KG1 (cell line): ENCODE measurements at places on chromosomes 12 and 14.

GRCh38 chr12:10128687-10129086, 1.3 kb downstream of the CLEC7A start:
- DNase-seq: peak; percentile 13

- DNase-seq: no peak
Observed at GRCh38 chr12:91887957-91888356, 257.7 kb downstream of the BTG1 start.

DNA sequence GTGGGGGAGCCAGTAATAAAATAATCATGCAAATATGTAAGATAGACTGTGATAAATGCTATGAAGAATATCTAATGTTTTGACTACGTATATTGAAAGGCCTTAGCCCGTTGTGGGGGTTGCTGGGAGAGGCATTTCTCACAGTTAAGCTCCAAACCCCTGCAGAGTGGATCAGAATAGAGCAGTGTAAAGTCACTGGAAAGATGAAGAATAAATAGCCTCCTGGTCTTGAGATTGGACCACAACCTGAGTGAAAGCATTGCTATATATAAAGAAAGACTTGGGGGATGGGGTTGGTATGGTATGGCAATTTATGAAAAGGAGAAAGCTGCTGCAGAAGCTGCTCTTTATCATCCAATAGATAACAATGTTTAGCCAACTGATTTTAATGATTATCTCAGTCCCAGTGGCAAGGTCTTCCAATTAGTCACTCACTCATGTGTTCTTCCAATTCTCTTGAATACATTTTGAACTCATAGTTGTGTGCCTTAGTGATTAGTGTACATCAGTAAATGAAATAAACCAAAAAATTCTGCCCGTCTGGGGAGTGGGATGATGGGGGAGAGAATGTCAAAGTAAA, 10.2 kb downstream of the PLEKHA5 start:
- DNase-seq: no peak

- no peak for DNase-seq
Observed at GRCh38 chr12:51098611-51099010, 15.2 kb upstream of the CSRNP2 start.

DNA sequence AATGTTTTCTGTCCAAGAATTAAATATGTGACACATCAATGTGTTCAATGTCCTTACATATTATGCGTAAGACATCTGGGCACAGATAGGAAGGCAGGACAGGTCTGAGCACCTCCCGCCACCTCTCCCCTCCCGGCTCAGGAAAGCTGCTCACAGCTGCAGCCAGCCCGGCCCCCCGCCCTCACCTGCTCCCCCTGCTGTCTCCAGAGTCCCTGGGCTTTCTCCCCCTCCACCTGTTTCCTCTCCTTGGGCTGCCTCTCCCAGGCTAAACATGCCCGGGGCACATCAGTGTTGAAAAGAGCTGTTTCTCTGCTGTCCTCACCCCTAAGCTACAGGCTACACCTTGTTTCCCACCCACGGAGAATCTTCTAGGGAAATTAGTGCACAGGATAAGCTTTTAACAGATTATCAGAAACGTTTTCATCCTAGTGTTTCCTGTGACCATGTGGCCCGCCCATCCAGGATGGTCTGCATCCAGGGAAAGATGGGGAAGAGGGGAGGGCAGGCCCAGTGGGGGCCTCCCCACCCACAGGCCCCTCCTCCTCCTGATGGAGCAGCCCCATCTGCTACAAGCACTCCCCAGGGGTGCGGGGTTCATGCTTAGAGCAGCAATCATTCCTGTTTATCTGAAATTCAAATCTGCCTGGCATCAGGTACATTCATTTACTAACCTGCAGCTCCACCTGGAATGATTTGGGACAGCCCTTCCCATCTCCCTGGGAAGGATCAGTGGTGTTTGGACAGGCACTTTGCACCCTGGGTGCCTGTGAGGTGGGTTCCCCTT, 273.8 kb upstream of the SFSWAP start:
- DNase-seq: no peak

- no peak for DNase-seq
Observed at GRCh38 chr12:120586206-120586605, 5.0 kb upstream of the POP5 start.

DNA sequence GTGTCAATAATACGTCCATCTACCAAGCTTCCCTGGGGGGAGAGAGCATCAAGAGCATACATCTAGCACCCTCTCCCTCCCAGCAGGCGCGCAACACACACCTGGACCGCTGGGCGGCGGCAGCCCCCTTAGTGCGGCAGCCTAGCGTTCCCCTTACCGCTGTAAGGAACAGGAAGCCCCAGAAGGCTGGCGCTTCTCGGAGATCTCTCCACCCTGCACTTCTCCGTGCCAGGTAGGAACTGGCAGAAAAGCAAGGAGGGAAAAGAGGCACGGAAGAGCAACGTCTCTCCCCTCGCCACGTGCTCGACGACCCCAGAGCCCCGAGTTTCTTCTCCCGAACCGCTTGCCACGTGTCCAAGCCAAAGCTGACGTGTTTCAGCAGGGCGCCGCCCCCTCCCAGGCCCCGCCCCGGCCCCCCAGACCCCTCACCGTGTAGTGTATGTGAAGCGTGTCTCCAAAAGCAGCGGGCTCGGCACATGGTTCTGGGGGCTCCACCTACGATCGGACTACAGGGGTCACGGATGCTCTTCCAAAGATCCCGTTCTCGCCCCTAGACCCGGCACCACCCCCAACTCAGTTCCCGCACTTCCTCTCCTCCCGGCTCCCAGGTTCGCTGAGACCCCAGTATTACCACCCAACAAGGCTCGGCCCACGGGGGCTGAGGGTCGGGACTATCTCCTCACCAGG, 532 bp downstream of the FKBP11 start:
- peak; percentile 30 for DNase-seq

DNA sequence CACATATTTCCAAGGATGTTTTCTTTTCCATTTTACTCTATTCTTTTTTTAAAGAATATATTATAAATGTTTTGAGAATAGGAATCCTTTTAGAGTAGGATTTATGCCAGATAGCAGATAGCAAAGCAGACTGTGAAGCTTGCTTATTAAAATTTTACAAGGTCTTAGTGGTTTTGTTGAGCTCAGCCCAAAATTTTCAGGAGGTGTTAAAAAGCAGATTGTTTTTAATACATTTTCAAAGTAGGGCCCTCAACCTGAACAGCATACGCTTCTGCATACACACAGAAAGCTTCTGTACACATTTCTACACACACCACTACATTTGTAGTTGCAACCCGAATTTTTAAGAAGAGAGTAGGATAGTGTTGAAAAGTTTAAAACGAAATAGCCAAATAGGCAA, 151.0 kb downstream of the EPS8 start:
- no peak for DNase-seq

DNA sequence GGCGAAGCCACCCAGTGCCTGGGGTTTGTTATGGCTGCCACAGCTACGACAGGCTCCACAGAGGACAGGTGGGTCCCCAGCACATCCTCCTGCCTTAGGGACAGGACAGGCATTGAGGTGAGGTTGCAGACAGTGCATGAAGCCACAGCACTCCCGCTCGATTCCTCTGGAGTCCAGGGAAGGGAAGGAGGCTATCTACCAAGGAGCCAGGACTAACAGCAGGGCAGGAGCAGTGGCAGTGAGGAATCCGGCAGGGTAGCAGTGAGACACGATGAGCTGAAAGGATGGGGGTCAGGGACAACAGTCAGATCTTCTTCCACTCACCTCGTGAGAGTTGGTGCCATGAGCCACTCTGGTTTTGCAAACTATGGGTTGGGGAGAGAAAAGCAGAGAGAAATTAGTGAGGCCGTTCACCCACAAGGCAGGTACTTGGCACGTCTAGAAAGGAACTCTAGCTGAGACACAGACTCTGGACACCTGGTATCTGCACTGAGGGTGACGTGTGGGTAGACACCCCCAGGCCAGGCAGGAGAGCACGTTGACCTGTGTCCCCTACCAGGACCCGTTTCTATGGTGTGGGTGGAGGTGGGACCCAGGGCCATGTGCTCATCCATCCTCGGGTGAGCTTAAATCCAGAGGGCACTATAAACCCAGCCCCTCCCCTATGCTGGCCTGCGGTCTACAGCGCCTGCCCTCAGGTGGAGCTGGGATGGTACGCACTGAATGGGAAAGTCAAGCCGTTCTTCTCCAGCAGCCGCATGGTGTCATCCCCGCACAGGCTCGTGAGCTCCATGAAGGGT, 39.3 kb downstream of the CHGA start:
- no peak for DNase-seq

DNA sequence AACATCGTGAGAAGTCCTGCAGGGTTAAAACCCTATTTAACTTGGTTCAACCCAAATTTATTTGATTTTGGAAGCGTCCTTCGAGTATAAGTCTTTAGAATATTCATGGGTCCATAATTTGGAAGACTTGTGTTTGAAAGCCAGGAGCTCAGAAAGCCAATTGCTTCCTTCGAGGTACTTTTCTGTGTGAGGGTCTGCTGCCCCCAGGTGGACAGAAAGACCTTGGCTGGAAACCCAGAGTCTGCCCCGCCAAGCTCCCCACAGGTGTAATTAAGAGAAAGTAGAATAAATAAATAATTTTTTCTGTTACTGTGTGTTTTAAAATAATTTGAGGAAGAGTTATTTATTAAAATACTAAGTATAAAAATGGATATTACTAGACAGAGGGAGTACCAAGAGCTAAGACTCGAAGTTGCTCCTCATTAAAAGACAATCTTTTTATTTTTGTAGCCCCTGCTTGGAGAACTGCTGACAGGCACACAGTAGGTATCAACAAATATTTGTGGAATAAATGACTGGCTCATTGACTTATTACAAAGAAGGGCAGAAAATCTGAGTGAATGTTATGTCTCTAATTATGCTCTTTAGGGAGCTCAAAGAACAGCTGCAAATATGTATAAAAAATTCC, 105.8 kb downstream of the PAH start:
- DNase-seq: no peak

DNA sequence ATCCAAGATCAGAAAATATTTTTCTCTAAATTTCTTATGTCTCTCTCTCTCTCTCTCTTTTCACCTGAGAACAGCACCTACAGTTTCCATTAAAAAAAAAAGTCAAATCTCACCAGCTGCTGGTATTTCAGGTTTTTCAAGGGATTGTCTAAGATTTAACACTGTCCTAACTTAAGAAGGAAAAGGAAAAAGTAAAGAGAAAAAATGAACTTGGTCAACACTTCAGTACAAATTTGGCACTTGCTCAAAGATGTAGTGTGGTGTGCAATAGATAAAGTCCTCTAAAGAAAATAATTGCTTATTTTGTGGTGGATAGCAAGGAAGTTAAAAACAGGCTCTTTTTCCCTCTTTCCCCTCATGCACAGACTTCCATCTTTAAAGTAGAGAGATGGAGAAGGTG, 416.2 kb downstream of the SOX5 start:
- no peak for DNase-seq

- DNase-seq: no peak
Observed at GRCh38 chr12:42612231-42612613, 22.7 kb upstream of the PRICKLE1 start.

GRCh38 chr14:101363261-101363555, 198.1 kb upstream of the DIO3 start:
- DNase-seq: no peak

DNA sequence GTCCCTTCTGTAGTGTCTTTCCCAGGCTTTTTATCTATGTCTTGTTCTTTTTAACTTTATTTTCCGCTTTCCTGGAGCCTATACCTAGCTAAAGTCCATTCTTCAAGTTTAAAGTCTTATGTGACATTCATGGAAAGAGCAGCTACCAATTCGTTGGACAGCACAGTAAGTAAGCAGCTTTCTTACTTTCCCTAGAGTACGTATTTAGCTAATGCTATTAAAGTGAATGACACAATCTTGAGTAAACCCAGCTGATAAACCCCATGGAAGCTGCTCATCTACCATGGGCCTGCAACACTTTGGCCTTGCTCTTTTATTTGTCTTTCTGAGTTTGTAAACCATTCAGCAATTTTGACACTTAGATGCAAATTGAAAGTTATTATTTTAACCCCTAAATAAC, 30.0 kb downstream of the ALX1 start:
- no peak for DNase-seq

GRCh38 chr12:58097741-58098140, 156.4 kb downstream of the ATP23 start:
- DNase-seq: no peak

GRCh38 chr14:104494483-104494882, 85.1 kb upstream of the C14orf180 start:
- DNase-seq: no peak

- DNase-seq: no peak
Observed at GRCh38 chr14:72519543-72519942, 374.4 kb downstream of the DPF3 start.

DNA sequence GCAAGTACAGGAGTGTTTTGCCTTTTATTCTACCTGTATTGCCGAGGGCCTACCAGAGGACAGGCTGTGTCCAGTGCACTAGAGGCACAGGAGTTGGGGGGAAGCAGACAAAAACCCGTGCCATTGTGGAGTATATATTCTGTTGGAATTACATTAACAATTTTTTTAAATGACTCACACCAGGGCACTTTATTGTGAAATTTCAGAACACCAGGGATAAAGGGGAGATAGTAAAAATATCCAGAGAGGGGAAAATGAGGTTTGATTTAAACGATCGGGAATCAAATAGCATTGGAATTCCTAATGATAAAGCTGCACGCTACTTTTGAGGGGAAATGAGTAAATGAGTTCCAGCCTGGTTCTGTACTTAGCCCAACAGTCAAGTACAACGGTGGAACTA, 123.2 kb downstream of the PELI2 start:
- no peak for DNase-seq

DNA sequence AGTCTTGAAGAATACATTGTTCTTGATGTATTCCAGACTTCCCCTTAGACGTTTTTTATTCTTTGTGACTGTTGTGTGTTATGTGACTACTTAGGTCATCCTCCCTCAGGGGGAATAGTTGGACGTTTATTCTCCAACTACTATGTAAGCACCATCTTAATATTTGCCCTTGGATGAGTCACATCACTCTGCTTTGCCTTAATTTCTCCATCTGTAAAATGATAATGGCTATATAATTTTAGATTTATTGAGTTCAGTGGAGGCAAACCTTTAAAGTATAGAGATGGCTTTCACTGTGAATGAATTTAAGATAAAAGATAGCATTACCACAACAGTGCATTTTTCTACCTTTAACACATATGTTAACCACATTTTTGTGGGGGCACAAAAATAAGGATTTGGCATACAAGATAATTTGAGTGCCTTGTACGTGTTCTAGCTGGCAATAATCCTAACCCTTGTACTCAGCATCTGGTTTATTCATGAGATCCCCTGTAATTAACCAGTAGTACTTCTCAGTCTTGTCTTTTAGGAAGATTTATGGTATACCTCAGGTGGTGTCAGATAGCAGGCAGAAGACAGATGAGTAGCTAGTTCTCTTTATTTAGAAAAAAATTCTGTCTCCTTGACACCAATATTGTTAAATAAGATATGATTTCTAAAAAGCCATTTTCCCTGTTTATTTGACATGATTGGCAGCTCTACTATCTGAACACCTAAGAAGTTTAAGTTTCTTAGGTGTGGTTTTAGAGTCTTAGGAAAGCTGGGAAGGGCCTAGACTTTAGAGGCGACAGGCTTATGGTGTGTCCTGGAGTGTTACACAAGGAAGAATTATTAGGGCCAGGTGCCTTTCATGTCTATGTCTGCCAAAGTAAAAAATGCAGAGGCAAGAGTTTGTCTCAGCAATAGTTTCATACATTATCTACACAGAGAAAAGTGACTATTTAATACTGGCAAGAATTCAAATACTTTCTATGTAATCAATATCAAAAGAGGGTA, 152.3 kb downstream of the RAD51B start:
- DNase-seq: no peak

GRCh38 chr12:53486736-53487487, 12.3 kb downstream of the MAP3K12 start:
- no peak for DNase-seq
